ENCODE measurements at places on chromosomes 13 and 19.

DNA sequence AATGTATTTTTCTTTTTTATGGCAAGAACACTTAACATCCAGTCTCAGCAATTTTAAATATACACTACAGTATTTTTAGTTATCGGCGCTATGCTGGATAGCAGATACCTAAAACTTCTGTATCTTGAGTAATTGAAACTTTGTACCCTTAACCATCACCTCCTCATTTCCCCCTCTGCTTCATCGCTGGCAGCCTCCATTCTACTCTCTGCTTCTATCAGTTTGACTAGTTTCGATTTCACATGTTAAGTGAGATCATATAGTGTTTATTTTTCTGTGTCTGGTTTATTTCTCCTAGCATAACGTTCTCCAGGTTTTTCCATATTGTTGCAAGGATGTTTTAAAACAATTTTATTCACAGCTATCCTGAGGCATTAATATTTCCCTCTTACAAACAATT, 340.8 kb upstream of the SLC10A2 start:
- no peak for DNase-seq

DNA sequence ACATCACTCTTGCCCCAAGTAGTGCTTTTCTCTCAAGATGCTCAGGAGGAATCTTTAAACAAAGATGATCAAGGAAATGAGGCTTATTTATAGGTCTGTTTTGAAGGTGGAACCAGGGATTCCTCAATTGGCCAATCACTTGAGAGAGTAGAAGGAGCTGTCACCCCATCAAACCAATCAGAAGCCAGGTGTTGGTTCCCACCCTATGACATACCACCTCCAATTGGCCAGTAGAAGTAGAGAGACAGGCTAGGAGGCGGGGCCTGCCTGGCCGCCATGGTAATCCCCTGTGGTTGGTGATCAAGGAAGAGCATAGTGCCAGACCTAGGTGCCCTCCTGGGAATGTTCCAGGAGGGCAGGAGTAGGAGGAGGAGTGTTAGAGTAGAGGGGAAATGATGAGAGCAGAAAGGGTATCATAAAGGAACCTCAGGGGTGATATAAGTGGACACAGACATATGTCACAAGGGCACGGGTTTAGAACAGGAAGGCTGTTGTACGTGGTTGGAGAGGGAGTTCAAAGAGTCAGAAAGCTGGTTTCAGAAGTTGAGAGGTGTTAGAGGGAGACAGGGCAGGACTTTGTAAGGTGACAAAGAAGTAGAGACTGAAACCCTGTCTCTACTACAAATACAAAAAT, 10.5 kb downstream of the PMIS2 start:
- DNase-seq: no peak

DNA sequence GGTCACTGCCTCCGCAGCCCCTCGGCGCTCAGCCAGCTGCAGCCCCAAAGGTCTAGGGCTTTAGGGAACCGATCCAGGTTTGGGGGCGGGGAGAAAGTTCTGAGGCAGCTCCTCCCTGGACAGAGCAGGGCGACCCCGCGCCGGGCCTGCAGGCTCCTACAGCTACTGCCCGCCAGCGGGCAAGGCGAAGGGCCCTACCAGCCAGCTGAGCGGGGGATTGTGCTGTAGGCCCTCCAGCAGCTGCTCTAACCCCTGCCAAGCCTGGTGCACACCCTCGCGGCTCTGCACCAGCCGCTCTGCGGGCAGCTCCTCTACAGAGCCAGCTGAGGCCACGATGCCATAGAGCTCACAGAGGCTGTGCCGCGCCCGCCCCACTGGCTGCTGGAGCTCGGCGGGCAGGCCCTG, 14.0 kb downstream of the PLIN4 start:
- no peak for DNase-seq

DNA sequence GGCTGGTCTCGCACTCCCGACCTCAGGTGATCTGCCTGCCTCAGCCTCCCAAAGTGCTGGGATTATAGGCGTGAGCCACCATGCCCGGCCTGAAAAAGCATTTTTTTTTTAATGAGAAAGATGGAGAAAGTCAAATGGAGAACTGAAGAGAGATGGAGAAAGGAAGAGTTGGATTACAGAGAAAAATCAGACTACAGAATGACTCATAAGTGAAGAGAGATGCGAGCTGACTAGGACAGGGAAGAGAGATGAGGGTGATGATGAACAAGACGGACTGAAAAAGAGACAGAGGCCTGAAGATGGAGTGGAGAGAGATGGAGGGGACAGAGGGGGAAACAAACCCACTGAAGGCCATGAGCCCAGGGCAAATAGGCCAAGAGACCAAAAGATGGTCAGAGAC, 1.5 kb downstream of the DHX34 start:
- DNase-seq: no peak

DNA sequence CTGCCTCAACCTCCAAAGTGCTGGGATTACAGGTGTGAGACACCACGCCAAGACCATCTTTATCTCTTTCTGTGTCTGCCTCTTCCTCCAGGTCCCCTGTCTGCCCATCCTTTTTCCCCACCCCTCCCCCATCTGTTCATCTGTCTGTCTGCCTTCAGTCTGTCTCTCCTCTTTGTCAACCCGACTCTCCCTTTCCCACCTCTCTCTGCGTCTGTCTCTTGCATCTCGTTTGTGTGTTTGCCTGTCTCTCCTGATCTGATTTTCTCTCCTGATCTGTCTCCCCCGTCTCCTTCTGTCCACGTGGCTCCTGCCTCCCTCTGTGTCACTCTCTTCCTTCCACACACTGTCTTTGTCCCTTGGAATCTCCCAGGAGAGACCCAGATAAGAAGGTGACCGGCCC, 10.0 kb downstream of the VASP start:
- DNase-seq: no peak

GRCh38 chr13:45826731-45827130, 24.8 kb downstream of the SIAH3 start:
- DNase-seq: no peak

DNA sequence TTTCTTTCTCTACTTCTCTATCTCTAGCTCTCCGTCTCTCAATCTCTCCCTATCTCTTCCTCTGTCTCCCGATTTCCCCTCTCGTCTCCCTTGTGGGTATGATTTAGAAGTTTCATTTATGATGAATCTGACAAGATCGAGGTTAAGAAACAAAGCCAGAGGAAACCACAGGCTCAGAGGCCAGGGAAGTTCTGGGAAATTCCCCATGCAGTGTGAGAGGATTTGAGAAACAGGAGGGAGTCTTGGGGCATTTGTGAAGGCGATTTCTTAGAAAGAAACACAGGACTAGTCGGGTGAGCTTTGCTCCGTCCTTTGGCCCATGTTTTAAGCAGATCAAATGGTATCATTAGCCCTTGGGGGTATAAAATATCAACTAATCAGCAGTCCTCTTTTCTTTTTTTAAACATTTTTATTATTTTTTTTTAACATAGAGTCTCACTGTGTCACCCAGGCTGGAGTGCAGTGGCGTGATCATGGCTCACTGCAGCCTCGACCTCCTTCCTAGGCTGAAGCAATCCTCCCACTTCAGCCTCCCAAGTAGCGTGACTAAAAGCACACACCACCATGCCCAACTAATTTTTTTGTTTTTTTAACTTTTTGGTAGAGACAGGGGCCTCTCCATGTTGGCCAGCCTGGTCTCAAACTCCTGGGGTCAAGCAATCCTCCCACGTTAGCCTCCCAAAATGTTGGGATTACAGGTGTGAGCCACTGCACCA, 25.8 kb downstream of the TNFSF9 start:
- DNase-seq: no peak

DNA sequence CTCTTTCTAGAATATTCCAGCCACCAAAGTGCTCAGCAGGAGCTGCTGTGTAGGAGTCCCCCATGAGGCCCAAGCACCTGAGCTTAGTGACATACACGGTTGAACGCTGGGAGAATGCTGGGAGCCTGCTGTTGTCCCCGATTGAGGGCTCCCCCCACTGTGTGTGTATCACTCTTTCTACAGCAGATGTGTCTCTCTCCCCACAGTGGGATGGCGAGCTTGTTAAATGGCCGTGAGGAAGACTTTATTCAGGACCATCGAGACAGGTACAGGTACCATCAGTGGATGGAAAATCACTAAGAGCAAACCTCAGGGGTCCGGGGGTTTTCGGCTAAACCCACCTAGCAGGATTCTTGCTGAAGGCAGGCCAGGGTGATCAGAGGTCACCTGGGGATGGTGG, 22.7 kb downstream of the EPN1 start:
- no peak for DNase-seq

DNA sequence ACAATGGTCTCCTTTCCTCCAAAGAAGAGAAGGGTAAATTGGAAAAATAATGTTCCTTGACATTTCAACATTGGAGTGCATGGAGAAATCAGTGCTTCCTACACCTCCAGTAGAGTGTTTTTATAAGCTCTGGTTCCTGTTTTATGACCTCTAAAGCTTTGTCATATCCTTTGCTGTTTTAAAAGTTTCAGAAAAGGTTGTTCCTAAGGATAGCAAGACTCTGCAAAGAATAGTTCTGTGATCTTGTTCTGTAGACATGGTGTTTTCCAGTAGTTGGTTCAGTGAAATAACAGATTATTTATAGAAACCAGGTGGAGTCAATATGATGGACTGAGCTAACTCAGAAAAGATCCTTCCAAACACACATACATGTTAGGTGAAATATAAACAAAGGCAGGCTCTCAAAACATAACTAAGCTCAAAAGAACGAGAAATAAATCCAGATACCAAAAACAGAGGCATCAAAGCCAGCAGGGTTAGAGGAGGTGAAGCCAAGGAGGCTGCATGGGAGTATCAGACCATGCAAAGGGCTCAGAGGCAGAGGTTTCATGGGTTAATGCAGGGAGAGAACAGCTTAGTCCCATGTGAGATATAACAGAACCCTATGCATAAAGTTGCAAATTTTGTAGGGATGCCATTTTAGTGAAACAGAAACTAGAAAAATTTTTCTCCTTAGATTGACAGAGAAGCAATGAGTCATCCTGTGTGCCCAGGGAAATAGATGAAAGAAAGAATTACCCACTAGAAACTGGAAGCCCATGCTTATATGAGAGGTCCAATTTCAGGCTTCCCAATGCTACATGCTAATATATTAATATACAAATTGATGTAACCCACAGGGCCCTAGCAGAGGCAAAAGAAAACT, 44.3 kb downstream of the SHISA2 start:
- DNase-seq: no peak

GRCh38 chr13:100491164-100491842, 97.3 kb downstream of the GGACT start:
- no peak for DNase-seq

DNA sequence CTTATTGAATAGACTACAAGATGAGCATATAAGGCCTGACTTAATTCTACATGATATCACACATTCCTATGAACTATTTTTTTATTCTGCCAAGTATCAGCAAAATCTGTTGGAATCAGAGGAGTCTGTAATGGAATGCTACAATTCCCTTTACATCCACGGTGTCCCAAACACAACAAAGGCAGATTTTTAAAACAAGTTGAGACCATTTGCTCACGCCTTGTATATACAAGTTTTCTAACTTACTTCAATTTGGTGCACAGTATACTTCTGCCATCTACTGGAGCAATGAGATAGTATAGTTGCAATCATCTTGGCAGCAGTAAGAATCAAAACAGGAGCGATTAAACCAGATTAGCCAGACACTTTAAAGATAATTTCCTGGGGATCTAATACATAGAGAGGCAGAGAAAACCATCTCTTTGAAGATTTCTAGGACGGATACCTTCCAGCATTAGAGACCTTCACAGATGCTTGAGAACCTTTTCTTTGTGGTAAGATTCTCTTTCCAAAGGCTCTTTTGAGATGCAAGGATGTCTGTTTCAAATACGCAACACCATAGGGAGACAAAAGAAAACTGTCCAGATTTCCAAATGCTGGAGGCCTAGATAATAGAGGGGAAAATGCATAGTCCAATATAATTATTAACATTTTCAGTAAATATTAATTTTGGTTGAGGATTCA, 302.0 kb upstream of the MIR17HG start:
- no peak for DNase-seq

DNA sequence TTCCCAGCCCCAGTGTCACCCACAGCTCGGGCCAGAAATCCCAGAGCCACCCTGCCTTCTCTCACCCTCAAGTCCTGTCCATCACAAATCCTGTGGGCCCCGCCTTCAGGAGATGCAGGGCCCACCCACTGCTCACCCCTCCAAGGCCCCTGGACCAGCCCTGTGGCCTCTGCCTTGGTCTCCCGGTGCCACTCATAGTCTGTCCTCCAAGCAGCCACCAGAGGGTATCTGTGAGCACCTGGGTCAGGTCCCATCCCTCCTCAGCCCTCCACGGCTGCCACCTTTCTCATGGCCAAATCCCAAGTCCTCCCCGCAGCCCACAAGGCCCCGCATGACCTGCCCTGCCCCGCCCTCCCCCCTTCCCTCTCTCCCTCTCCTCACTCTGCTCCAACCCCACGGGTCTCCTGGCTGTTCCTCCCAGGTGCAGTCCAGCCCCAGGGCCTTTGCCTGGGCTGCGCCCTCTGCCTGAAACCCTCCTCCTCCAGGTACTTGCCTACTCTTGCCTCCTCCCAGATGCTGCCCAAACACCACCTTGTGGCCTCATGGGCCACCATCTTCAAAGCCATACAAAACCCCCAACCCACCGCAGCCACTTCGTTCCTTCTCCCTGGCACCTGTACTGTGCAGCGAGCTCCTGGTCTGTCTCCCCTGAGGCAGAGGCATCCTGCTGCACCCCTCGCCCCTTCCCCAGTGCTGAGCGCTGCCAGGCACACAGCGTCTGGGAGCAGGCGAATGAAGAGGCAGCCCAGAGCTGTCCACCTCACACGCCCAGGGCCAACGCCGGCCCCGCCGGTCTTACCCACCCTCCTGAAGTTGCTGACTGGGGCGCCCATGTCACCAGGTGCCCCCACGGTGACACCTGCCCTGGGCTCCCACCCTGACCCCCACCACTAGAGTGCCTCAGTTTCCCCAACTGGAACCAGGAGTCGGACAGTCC, 13.2 kb upstream of the UQCR11 start:
- DNase-seq: no peak

DNA sequence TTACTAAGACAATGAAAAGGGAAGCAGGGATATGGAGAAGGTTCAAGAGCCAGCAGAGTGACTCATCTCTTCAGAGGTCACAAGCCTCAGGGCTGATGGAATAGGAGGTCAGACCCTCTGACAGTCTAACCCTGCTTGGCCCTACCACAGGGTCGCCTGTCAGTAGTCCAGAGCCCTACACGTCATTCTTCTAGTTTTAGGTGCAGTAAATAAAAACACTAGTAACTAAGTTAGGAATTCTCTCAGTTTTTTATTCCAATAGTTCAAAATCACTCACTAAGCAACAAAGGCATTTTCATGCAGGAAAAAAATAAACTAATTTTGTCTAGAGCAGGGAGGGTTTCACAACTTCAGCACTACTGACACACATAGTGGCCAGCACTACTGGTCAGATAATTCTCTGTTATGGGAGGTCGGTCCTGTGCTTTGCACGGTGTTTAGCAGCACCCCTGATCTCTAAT, 27.2 kb downstream of the FOXO1 start:
- no peak for DNase-seq

DNA sequence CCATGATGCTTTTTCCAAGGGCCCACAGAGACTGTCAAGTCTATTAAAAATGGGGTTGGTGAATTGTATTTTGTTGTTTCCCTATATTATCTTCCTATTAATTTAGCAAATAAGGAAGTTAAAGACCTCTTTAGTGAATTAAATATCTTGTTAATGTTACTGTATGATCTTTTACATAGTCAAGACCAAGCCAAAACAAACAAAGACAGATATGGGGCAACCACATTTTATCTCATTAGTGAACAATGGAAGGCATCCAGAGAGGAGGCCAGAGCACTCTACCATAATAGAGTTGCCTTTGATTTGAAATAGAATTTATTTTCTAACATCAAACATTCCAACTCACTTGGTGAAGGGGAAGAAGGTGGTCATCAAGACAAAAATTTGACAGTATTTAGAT, 169.4 kb downstream of the B3GLCT start:
- no peak for DNase-seq
